Kasumi-1 (cell line): ENCODE measurements at places on chromosomes 5 and 9.
A peak's percentile ranks its signal among the peaks of the same experiment; 100 is the strongest.

GRCh38 chr9:134765785-134766184, 114.8 kb upstream of the FCN2 start:
- no peak for DNase-seq

DNA sequence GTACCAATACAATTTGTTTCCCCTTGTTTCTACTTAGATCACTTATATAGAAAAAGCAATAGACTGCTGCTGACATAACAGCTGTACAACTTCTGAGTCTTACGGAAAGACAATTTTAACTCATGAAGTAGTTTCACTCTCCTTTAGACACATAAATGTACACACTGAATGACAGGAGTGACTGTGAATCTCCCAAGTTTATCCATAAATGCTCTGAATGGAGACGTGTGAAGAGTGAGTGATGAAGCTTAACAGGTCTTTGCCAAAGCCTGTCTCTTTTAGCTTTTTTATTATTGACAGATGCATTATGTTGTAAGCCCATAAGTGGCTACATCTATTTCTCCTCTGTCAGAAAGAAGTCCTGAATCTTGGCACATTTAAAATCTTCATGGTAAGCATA, 265.9 kb downstream of the TRIM36 start:
- no peak for DNase-seq

DNA sequence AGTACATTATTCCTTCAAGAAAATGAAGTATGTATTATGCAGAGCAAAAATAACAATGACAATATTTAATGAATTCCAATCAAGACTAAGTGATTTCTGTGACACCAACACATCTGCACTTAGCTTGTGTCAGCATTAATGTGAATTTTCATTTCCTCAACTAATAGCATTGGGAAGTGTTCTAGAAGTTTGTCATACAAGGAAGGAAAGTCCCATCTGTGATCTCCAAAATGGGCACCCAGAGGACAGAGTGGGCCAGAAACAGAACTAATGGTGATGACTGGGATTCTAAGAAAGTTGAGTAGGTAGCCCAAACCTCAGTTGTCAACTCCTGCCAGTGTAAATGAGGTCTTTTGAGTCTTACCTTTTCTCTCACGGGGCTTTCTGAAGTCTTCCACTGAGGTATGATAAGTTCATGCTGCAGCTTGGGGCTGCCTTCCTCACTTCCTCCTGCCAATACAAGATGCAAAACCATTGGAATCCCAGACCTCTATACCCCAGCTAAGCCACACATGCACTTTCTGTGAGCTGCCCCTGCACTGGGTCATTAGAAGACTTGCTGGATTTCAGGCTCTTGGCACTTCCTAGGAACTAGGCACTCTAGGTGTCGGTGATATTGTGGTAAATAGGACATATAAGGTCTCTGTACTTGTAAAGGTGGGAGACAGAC, 4.9 kb downstream of the ADAM19 start:
- no peak for DNase-seq

DNA sequence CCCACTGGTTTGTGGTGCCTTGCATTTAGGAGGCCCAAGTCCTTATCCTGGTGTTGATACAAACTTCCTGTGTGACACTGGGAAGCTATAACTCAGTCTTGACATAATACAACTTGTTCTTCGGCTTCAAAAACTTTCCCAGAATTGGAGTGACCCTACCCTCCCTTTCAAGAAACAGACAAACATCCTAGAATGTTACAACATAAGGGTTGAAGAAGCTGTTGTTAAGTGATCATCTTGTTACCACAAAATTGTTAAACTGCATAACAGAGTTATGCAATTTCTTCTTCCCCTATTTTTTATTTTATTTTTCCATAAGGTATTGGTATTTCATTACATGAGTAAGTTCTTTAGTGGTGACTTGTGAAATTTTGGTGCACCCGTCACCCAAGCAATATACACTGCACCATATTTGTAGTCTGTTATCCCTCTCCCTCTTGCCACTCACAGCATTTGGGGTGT, 21.3 kb downstream of the TLR4 start:
- DNase-seq = peak; percentile 36

GRCh38 chr5:56625541-56625940, 189.8 kb upstream of the MAP3K1 start:
- no peak for DNase-seq

- DNase-seq = no peak
Measured at GRCh38 chr5:24320643-24321042, 324.1 kb downstream of the CDH10 start.

- DNase-seq = no peak
Measured at GRCh38 chr5:109533751-109534272, 124.0 kb upstream of the PJA2 start.

DNA sequence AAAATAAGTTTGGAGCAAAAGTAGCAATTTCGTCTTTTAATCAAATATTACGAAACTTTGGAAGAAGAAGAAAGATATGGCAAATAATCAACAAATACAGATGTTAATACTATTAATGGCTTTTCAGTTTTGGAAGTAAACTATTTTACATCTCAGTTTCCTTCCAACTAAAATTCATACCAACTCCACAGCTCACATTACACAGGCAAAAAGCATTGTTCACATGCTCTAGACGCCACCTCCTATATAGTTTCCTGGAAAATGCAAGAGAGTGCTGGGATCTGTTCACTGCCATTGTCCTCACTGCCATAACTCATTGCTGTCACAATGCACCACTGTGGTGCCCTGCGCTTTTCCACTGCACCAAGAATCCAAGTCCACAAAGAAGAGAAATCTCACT, 149.0 kb upstream of the FTMT start:
- no peak for DNase-seq

DNA sequence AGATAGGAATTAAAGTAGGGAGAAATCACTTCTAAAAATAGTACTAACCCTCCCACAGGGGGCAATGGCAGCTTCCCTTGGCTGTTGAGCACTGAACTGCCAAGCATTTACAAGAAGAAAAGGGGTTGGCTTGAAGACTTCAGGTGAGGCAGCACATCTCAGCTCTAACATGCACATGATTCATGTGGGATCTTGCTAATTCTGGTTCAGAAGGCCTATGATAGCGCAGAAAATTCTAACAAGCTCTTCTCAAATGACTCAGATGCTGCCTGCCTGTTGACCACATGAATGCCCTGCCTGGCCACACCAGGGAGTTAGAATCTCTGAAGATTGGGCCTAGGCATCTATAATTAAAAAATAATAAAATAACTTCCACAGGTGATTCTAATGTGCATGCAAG, 22.6 kb downstream of the CD180 start:
- DNase-seq = no peak

- no peak for DNase-seq
Measured at GRCh38 chr5:57383093-57383861, 99.3 kb downstream of the ACTBL2 start.

- peak; percentile 47 for DNase-seq
Measured at GRCh38 chr5:95081982-95082381, 202.9 kb downstream of the MCTP1 start.
